Activated T-helper 17 cell treated with anti-CD3 and anti-CD28 coated beads, Interleukin-2, amount 50 U/mL, for 72 hours (primary cell): ENCODE measurements at places on chromosomes 3 and 15.

DNA sequence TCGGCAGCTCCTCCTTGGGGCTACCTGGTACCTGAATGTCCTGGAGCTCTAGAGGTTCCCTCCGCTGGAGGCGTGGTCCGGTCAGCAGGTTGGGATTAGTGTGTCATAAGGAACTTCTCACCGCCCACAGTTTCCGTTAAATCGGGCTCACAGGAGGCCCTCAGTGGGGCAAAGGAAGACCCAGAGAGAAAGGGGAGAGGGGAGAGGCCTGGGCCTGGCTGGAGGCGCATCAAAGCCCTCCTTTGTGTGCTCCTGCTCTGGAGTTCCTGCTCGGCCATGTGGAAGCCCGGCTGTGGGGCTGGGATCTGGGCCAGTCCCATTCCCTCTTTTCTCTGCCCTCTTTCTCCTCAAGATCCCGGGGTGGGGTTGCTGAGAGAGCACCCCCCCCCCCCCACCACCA lies at the start of gene RLBP1:
RLBP1 (minus strand) TSS at position 37 of the 400 bp plus-strand sequence. CDS start 2,604 bp downstream, outside the sequence.
- ATAC-seq = peak; percentile 56

- ATAC-seq = no peak
Observed at GRCh38 chr15:25188051-25188450, 233.3 kb downstream of the SNRPN start.

DNA sequence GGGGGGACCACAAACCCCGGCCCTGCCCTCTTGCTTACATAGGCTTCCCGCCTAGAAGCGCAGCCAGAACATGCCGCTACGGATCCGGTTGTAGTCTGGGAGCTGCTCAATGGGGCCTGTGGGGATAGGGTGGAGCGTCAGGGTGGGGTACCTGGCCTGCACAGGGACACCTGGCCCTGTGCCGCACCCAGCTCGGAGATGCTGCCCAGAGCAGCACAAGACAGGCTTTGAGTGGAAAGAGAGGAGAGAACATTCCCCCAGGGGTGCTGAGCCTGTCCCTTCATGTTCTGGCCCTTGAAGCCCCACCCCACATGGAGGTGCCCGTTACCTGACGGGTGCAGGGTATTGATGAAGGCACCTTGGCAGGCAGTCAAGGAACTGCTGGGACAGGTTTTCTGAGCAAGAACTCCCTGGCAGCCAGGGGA lies 4.0 kb upstream of the COL7A1 start:
- ATAC-seq = no peak

- no peak for ATAC-seq
Observed at GRCh38 chr15:40010686-40011085, 28.3 kb downstream of the SRP14 start.

- ATAC-seq = no peak
Observed at GRCh38 chr15:57676585-57676984, 29.9 kb upstream of the POLR2M start.

DNA sequence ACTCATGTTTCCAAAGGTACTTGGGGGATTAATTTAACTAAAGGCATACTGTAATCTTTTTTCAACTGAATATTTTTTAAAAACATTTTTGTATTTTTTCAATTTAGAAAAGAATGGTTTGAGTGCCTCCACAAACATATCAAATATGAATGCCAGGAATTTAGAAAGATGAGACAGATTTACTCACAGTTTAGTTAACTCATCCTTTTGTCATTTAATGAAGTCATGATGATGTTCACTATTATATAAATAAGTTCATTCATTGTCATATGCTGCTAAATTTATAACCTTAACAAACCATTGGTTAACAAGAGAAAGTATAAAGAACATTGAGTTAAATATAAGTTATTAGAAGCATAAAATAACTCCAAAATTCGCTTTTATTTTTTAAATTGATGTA lies 50.0 kb downstream of the FGF7 start:
- no peak for ATAC-seq

DNA sequence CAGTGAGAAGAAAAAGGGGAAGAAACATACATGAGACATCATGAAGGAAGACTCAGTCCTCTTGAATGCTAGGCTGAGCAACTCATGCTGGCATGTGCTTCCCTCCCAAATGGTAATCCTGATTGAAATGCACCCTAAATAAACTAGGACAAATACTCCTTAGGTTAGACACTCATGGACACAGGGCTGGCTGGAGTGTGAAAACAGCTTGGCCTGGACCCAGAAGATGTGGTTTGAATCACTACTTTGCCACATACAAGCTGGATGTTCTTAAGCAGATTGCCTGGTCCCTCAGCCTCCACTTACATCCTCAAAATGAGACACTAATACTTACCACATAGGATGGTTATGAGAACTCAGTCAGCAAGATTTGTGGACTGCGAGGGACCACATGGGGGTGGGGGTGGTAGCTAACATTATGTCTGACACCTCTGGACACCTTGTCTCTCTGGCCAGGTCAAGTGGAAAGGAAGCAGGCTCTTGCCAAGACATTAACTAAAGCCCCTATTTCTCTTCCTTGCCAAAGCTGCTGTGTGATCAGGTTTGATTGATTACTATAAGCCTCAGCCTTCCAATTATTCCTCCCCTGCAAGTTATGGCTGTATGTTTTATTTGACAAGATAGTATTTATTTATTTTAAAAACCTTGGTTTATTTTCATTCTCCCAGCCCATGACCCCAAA lies 138.9 kb upstream of the SLC7A14 start:
- no peak for ATAC-seq

DNA sequence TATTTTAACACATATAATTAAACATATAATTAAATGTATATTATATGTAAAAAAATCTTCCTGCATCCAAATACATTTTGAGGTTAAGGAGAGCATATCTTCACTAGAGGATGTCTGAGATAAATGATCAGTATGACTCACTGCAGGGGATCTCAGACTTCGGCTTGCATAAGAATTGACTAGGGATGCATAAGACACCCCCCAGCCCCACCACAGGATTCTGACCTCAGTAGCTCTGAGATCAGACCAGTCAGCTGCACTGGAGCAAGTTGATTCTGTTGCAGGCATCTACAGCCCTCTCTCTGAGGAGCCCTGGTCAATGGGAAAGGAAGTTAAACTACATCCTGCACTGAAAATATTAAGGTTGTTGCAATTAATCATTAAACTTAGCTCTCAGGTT lies 29.0 kb upstream of the TBC1D21 start:
- no peak for ATAC-seq

DNA sequence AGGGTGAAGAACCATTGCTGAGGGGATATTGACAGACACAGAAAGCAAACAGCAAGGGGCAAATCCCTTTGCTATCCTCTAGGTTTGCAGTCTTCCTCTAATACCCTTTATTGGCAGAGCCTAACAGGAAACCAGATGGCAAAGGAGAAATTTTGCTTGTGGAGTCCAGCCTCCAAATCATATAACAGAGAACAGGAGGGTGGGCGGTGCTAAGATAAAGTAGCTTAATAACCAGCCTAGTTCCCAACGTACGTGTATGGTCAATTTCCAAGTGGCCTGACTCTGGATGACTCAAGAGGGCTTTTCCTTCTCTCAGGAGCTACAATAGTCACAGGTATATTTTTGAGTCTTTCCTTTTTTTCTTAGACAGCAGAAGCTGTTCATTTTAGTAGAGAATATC lies 404.5 kb downstream of the PDCD6IP start:
- ATAC-seq = no peak

DNA sequence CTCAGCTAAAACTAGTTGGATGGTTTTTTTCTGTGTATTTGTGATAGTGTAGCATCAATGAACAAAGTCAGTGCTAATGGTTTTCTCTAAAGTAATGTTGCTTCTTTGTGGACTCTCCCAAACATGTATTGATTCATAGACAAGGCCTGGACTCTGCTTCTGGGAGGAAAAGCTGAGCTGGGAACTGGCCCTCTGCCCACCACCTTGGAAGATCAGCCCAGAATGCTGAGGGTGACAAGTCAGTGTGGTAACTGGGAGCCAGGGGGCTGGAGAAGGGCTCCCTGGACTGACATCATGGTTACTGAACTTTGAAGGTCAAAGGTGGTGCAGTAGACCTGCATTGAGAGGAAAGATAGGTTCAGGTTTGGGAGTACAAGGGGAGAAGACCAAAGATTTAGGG lies 3.0 kb downstream of the ARHGAP31 start:
- no peak for ATAC-seq

- peak; percentile 40 for ATAC-seq
Observed at GRCh38 chr15:40894681-40895448, 615 bp downstream of the VPS18 start.

DNA sequence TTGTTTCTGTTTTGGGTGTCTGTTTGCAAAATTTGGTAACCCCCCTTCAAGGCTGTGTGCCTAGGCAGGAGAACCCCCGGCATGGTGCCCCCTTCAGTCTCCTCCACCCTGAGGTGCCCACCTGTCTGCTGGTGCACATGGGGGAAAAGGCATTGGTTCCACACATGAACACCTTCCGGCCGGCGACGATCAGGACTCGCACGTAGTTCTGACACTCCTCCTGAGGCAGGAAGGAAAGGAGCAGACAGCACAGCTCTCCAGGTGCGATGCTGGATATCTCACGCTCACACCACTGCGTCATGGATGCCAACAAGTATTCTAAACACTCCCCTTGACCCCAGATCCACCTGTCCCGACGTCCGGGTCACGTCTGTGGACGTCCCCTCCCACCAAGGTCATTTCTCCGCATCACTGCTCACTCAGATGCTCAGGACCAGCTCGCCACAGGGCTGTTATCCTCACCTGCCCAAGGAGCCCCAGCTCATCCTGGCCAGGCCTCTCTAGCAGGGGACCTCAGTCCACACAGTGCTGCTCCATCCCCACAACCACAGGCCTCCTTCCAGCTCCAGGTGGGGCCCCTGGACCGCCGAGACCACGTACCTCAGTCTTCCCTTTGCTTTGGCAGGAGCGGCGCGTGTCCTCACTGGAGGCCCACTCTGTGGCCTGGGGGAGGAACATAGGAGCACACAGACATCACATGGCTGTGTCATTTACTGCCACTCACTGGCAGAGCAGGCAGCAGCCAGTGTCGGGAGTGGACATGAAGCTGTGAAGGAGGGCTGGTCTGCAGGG lies 99.0 kb downstream of the SEMA5B start:
- ATAC-seq = no peak

- ATAC-seq = peak; percentile 54
Observed at GRCh38 chr3:18656410-18656809, 231.3 kb upstream of the SATB1 start.

DNA sequence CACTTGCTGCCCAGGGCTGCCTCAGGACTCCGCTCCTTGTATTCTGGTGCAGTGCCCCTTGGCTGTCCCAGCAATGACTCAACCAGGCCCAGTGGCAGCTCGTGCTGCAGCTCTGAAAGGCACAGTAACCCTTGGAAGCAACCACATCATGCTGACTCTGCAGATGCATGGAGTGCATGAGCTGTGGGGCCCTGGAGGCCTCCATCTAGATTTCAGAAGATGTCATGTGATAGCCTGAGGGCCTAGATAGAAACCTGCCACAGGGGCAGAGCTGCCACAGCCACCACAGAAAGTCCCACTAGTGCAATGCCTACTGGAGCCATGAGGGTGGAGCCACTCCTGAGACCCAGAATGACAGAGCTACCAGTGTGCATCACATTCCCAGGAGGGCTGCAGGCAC lies 117.1 kb upstream of the SMAD3 start:
- ATAC-seq = peak; percentile 91

DNA sequence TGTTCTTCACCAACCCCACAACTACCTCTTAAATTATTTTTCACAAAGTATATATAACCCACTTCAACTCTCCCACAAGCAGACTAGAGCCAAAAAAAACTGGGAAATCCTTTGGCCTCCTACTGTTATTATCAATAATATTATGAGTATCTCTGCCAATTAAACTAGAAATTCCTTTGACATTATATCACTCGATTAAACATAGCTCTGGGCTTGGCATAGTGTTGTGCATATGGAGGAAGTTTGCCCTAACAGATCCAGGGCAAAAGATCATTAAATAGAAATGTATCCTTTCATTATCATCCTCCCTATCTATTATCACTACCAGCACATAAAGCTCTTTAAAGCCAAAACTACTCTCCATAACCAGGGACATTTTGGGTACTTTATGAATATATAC lies 74.9 kb downstream of the OSBPL10 start:
- ATAC-seq = no peak

- ATAC-seq = no peak
Observed at GRCh38 chr15:48532946-48533345, 112.6 kb downstream of the FBN1 start.

DNA sequence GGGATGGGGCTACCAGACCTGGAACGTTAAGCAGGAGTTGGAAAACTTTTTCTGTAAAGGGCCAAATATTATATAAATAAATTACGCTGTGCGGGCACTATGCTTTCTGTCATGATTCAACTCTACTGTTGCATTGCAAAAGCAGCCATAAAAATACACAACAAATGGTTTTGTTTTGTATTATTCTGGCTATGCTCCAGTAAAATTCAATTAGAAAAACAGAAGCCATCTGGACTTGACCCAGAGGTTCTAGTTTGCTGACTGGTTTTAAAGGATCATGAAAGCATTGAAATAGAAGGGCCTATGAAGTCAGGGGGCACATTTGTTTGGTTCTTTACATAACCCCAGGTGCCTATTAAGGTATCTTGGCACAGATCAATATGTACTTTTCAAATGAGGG lies 647.4 kb upstream of the LMCD1 start:
- no peak for ATAC-seq

DNA sequence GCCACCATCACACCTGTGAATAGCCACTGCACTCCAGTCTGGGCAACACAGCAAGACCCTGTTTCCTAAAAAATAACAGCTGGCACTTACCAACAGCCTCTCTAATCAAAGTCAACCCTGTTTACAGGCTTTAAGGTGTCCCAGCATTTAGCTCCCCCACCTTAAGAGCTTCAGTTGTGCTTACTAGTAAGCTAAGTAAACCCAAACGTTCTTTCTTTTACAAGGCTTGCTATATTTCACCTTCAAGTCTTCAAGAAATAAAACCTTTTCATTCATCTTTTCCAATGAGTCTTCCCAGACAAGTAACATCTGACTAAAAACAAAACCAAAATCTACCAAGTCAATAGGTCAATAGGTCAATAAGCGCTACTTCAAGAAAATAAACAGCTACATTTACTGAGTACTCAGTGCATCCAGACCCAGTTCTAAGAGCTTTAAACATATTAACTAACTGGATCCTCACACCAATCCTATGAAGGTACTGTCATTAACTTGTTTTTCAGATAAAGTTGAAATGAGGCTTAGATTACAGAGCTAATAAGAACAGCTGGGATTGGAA lies 62.4 kb downstream of the PBRM1 start:
- ATAC-seq = peak; percentile 59

GRCh38 chr3:156681002-156681401 lies 6.6 kb downstream of the TIPARP start:
- no peak for ATAC-seq

DNA sequence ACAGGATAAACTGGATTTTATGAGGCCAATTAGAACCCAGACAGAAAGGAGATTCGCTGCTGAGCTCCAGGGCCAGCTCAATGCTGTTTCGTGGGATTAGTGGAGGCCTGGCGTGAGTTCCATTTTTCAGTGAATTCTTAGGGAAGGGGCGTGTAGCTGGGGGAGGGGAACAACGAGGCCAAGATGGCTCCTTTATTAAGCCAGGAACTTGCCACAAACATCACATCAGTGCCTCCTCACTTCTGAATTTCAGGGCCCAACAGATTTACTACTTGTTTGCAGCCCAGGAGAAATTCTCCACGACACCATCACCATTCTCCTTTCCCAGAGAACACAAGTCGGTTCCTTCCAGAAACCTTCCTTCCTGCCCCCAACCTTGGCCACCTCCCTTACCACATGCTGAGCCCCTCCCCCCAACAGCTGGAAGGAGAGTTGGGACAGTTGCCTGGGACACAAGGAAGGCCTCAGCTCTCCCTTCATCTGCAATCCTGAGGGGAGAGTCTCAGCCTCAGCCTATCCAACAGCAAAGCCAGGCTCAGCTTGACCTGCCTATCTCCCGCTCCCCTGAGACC lies 5.8 kb downstream of the IGDCC4 start:
- ATAC-seq = no peak
